ENCODE measurements at places on chromosomes 12 and 14. TPM values are rescaled to one million over a fixed set of nuclear protein-coding genes. Genes with fewer than 3 reads are reported as not detected.

ANP32D gene
- 0.25 TPM for total RNA-seq

CLEC14A gene
- 3.2 TPM for total RNA-seq

OTUB2 gene
- 5.2 TPM for total RNA-seq

CLEC1A gene
- total RNA-seq: 0.98 TPM

MAP3K9 gene
- total RNA-seq: 14.3 TPM

IGF1 gene
- 3.9 TPM for total RNA-seq

KRT71 gene
- 0.25 TPM for total RNA-seq

MUCL1 gene
- not detected for total RNA-seq

MYH6 gene
- total RNA-seq: not detected

PRR4 gene
- total RNA-seq: 0.98 TPM

GSG1 gene
- total RNA-seq: not detected

SIX6 gene
- total RNA-seq: not detected

GARIN6 gene
- not detected for total RNA-seq

CCDC198 gene
- total RNA-seq: not detected

BDKRB2 gene
- total RNA-seq: 0.25 TPM

TMEM30B gene
- 0.49 TPM for total RNA-seq

P2RX2 gene
- not detected for total RNA-seq

MIP gene
- not detected for total RNA-seq

SENP1 gene
- total RNA-seq: 25.1 TPM

CCNT1 gene
- 30.0 TPM for total RNA-seq

PTHLH gene
- total RNA-seq: under 0.01 TPM

SLC38A4 gene
- total RNA-seq: 0.74 TPM

CCDC177 gene
- total RNA-seq: 4.2 TPM

Data from temporal lobe (tissue), 4 donors.